ENCODE measurements at places on chromosomes 3 and 15.

DNA sequence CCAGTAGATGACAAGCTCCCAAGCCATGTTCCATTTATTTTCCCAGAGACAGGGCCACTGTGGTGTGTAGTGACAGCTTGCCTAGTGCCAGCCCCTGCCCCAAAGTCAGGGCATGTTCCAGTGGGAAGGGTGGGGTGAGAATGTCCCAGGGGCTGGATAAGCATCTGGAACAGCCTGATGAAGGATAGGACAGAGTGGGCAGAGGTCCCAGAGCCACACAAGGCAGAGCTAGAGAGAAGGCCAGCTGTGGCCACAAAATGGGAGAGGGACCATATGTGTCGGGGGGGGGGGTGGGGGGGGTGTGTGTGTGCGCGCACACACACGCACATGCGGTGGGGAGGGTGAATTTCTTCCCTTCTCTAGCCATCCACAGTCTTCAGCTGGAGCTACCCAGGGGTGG lies 27.0 kb upstream of the TSPAN3 start:
- DNase-seq = no peak

GRCh38 chr3:183013856-183014255 lies 33.5 kb upstream of the DCUN1D1 start:
- DNase-seq = no peak

DNA sequence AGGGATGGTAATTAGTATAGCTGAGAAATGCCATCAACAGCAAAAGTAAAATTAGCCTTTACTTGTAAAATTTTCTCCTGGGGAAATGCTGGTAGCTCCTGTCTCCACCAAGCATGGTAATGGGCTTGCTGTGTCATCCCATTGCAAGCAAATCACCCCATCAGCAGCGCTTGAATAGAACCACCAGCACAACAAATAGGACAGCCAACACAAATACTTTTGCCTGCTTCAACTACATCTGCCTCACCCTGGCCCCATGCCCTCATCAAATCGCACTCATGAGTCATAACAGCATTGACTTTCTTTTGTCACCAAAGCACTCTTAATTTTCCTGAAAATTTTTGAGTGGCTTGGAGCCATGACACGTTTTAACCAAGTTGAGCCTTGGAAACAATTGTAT lies 52.6 kb downstream of the ERC2 start:
- DNase-seq = no peak

- no peak for DNase-seq
Measured at GRCh38 chr15:92753591-92753990, 98.0 kb upstream of the FAM174B start.

DNA sequence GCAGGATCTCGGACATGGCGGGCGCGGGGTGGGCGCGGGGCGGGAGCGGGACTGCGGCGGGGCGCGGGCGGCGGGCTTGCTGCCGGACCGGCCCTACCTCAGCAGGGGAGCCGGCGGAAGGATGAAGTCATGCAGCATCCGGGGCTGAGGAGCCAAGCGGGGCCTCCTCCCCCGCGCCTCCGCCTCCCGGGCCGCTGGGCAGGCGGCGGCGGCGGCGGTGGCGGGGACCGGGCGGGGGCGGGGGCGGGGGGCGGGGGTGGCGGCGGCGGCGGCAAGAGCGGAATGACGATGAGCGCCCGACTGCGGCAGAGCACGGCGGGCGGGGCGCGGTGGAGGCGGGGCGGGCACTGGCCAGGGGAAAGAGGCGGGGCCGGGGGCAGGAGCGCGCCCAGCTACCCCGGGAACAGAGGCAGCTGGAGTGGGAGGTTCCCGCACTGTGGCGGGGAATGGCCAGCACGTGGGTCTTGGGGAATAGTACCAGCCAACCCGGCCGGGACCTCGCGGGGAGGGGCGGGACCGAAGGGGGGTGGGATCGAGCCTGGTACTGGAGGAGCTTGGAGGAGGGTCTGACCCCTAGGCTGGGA lies at the start of gene CAMK2N2:
CAMK2N2 (minus strand) TSS at position 284 of the 584 bp plus-strand sequence; CDS start at position 16, 268 bp downstream.
- no peak for DNase-seq

DNA sequence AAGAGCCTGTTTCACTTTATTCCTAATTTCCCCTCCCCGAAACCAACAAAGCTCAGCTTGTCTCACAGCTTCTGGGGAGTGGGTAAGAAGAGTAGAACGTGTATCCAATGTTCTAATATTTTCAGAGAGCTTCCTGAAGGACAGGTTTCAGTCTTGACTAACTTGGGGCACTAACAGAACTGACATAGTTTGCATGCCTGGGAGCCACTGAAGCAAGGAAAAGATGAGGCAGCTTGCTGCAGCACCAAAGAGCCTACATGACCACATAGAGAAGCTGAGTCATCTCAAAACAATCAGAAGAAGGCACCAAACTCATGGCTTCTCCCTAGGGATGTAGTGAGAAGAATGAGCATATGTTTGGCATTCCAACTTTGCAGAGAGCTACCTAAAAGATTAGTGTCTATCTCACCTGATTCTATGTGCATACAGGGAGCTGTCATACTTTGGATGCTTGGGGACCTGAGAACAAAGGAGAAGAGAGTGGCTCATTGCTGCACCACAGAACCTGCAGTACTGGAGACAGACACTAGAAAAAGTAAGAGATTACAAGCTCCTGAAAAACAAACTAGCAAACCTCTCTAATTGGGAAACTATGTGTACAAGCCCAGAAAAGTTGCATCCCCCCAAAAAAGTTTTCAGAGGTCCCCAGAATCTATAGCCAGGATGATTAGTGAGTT lies 86.9 kb downstream of the DCLK3 start:
- no peak for DNase-seq

DNA sequence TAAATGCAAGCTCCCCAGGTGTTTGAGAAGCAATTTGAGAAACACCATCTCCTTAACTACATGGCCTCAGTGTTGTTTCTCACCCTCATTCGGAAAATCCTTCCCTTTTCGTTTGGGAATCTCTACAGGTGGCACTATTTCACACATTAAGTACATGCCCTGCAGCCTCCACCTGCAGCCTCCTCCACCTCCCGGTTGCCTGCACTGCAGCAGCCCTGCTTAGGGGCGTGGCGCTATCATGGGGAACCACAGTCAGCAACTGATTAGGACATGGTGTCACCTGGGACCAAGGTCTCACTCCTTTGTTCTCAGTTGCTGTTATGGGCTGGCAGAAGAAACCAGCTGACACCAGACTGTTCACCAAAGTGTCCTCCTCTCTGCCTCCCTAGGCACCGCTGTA lies 11.7 kb upstream of the ZNF774 start:
- DNase-seq = no peak

- DNase-seq = no peak
Measured at GRCh38 chr3:177244606-177245005, 47.3 kb upstream of the TBL1XR1 start.

DNA sequence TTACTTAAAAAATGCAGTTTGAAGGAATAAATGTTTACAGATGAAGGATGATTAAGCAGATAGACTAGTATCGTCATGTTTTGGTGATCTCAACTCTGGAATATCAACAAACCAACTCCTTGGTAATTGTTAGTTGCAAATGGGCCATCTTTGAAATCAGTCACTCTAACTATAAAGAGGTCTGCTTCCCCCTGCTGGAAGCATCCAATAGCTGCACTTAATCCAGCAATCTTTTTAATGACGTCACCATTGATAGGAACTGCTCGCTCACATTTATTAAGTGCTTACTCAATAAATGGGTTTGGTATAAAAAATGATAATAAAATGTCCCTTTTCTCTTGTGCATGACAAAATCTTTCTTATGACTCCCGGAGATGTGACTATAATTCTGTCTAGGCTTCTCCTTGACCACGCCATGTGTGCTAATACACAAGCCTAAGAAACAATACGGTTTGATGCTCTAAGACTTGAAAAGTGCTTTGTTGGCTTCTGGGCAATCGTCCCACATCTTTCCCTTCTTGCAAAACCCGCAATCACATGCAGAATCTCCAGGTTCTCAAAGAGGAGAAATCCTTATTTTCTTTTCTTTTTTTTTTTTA lies 227.6 kb upstream of the POU1F1 start:
- no peak for DNase-seq

- no peak for DNase-seq
Measured at GRCh38 chr15:37733628-37734027, 200.8 kb upstream of the TMCO5A start.

GRCh38 chr15:101427606-101428487 lies 61.7 kb downstream of the PCSK6 start:
- no peak for DNase-seq

Data from activated naive CD8-positive, alpha-beta T cell treated with anti-CD3 and anti-CD28 coated beads, Interleukin-2, amount 50 U/mL, for 16 hours (primary cell).